OCI-M1 (cell line): ENCODE measurements at places on chromosomes 11 and 22.

GRCh38 chr11:69101115-69101791, 52.5 kb downstream of the TPCN2 start:
- DNase-seq, result peak; percentile 94

- DNase-seq, result no peak
Measured at GRCh38 chr11:33461369-33462125, 204.4 kb downstream of the HIPK3 start.

- no peak for DNase-seq
Measured at GRCh38 chr11:74135127-74135840, 35.5 kb downstream of the C2CD3 start.

DNA sequence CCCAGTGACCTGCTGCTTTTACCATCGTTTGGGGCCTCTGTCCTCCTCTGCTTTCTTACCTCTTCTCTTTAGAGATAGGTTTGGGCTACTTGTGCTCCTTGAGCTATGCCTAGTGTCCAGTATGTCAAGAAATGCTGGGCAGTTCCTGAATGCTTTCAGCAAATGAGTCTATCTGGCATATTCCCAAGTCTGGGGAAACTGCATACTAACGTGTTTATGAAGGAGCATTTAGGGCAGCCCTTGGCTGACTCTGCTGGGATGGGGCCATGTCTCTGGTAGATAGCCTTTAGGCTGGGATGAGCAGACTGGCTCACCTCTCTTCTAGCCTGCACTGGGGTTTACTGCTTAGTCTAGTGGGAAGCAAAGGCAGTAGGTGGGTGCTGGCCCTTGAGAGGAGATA, 43.7 kb upstream of the SUSD2 start:
- no peak for DNase-seq

GRCh38 chr11:95072948-95073347, 6.2 kb downstream of the SRSF8 start:
- no peak for DNase-seq

DNA sequence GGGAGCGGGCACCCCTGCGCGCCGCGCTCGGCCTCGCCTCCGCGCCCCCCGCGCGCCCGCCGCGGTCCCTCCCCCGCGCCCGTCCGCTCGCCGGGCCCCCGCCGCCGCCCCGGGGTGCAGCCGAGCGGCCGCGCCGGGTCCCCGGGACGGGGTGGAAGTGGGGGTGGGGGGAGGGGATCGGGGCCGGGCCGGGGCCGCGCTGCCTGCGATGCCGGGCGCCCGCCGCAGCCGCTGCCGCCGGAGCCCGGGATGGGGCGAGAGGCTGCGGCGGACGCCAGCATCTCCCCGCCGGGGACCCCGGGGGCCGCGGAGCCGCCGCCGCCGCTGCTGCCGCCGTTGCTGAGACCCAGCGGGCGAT, 365 bp downstream of the MGAT3 start:
- DNase-seq, result no peak

DNA sequence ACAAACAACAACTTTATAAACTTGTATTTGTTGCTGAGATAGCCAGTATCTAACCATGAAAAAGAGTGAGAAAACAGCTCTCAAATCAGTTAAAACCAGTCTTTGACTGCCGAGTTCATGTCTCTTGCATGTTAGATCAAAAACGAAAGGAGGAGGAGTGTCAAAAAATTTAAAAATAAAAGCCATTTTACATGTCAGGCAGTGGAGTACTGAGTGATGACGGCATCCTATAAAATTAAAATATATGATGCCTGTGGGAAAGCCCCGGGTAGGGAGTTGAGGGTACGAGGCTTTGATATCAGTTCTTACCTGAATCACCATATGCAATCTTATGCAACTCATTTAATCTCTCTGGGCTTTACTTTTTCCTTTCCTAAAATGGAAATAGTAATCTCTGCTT, 117.3 kb downstream of the ETS1 start:
- DNase-seq, result no peak

DNA sequence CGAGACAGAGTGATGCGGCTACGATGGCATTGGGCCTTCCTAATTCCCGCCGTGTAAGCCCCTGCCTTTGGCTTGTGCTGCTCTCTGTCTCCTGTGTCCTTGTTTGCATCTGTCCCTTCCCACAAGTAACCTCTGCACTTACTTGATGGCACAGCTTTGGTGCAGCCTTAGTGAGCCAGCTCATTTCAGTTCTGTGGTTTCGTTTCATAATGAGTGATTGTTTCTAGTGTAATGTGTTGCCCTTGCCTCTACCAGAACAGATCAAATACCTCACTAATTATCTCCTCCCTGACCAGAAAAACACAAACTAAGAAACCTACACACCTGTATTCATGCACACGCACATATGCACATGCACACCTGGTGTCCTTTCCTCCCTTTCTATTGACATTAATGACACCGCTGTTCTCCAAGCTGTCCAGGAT, 58.8 kb downstream of the GRK3 start:
- DNase-seq, result no peak

- DNase-seq, result no peak
Measured at GRCh38 chr11:116976941-116977570, 121.2 kb downstream of the SIK3 start.

GRCh38 chr11:106031202-106031810, 9.3 kb upstream of the MSANTD4 start:
- no peak for DNase-seq

GRCh38 chr11:74195828-74196227, 24.7 kb downstream of the PPME1 start:
- no peak for DNase-seq

GRCh38 chr22:48432781-48433518, 1394.7 kb downstream of the BRD1 start:
- no peak for DNase-seq

GRCh38 chr11:128246364-128246801, 341.0 kb downstream of the ETS1 start:
- no peak for DNase-seq

DNA sequence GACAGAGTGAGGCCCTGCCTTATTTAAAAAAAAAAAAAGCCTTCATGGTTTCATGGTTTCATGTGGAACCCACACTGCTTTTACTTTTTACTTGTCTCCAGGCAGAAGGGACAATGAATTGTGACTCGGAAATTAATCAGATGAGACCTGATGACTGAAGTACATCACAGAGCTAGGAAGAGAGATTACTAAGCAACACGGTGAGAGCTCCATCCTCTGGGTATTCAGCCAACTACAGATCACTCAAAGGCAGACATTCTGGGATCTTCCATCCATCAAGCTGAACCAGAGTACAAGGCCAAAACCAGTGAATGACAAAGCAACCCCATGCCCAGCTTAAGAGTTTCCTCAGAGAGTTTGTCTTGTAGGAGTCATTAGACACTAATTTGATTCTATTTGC, 433.2 kb downstream of the SOX6 start:
- peak; percentile 10 for DNase-seq

DNA sequence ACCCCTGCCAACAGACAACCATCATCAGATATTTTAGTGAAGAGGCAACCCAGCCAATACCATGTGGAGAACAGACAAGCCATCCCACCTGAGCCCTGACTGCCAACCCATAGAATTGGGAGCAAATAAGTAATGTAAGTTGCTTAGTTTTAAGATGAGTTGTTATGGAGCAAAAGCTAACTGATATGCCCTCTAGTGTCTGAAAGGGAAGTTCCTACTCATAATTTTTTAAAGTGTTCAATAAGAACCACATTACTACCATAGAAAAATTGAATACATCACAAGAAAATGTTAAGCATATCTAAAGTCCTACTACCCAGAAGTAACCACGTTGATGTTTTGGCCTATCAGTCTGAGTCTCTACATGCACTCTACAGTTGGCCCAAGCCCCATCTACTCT, 50.8 kb upstream of the SLC36A4 start:
- peak; percentile 19 for DNase-seq

GRCh38 chr11:23022854-23023253, 162.6 kb upstream of the CCDC179 start:
- DNase-seq, result no peak

DNA sequence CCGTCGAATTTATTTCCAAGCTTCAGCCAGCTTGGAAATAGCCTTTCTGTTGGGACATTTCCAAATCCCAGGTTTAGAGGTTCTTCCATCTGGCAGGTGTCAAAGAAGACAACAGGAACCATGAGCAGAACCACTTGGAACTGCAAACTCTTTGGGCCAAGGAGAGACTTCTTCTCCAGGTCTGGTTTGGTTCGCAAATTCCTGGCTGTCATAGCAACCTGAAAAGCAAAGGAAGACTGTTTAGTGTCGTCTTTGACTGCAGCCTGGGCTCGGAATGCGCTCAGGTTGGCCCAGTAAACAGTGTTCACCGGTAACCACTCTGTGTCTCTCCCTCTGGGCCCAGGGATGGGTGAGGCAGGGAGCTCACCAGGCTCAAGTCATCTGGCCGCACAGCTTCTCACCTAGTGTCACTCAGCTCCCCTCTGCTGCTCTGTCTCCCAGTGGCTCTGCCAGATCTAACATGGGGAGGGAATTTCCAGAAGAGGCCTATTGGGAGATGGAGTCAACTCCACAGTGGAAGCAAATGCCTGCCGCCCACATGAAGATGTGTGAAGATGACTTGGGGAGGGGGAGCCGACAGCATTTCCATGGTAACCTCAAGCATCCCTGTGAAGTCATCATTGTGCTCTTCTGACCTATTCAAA, 11.9 kb upstream of the CLMP start:
- DNase-seq, result no peak

DNA sequence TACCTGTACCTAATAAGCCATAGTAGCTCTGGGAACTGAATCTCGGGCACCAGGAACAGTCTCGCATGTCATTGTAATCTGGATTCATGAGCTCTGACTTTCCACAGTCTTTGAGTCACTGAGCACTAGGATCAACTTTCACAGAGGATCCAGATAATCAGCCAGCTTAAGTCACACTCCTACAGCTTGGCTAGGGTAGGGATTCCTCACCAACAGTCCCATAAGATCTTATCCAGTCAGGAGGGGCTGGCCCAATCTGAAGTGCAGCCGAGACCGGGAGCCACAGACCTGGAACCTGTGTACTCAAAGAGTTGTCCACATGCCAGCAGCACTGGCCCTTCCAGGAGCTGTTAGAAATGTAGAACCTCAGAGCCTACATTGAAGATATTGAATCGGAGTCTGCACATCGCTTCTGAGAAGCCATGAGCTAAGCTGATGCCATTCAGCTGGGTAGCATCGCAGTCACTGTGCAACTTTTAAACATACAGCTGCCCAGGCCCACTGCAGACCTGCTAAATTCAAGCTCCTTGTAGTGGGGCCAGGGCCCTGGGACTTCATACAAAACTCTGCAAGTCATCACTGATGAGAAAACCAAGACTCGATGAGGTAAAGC, 538.8 kb upstream of the B3GAT1 start:
- DNase-seq, result no peak

DNA sequence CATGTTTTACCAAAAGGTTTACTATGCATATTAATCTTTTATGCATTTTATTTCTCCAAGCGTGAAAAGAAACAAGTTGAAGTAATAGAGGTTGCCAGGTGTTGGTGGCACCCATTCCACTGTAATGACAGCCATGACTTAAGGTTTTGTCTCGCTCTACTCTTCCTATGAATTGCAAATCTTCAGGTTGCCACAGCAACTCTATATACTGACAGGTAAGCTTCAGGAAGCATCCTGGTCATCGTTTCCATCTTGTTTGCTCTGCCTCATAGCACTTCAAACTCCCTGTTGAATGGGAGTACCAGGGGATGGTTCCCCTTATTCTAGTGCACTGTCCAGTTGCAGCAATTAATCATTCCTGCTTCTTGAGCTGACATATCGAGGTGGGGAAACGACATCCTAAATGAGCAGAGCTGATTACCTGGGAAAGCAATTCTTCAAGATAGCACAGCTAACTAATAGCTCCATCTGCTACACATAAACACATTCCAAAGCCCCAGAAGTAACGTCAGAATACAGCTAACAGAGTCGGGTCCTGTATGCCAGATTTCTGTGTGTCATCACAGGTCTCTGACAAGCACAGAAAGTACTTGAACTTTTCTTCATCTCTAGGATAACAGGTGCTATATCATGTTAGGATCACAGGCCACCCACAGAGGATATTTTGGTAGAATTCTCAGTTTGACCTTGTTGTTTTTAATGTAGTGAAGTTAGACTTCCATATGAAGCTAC, 80.3 kb downstream of the CADM1 start:
- DNase-seq, result no peak

DNA sequence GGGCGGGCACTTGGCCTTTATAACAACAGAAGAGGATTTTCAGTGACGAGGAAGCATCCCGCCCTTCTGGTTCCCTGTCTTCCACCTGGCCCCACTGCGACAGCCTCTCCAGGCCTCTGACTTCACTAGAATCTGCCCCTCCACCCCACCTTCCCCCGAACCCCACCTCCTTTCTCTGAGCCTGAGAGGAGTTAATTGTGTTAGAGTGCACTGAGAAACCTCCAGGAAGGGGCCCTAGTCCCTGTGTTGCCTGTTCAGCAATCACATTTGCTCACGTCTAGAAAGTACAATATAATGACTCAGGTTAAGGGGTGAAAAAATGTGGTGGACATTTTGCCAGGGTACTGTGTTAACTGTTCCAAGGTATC, 38.8 kb downstream of the PTPRJ start:
- DNase-seq, result no peak

- DNase-seq, result no peak
Measured at GRCh38 chr22:49400941-49401598, 426.6 kb downstream of the BRD1 start.

DNA sequence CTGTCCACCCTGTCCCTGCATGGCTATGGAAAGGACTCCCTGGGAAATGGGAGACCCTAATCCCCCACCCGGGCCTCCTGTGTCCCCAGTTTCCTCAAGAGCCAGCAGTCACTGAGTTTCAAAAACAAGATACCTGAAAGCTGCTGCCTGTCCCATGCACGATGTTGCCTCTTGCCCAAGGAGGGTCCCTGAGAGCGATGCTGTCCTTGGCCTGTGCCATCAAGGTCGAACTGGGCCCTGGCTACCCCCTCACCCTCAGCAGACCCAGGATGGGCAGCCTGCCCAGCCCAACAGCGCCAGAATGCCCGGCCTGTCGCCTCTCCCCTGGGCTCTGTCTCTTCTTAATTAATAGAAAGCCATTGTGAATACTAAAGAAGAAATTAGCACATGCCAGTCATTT, 104.5 kb upstream of the LMO1 start:
- no peak for DNase-seq

GRCh38 chr11:64879244-64879900, 951 bp upstream of the EHD1 start:
- peak; percentile 61 for DNase-seq

DNA sequence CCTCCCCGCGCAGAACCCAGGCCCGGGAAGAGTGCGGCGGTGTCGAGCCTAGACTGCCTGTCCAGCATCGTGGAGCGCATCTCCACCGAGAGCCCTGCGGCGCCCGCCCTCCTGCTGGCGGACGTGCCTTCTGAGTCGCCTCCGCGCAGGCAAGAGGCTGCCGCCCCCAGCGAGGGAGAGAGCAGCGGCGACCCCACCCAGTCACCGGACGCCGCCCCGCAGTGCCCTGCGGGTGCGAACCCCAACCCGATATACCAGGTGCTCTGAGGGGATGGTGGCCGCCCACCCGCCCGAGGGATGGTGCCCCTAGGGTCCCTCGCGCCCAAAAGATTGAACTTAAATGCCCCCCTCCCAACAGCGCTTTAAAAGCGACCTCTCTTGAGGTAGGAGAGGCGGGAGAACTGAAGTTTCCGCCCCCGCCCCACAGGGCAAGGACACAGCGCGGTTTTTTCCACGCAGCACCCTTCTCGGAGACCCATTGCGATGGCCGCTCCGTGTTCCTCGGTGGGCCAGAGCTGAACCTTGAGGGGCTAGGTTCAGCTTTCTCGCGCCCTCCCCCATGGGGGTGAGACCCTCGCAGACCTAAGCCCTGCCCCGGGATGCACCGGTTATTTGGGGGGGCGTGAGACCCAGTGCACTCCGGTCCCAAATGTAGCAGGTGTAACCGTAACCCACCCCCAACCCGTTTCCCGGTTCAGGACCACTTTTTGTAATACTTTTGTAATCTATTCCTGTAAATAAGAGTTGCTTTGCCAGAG, 2.0 kb downstream of the MYOD1 start:
- no peak for DNase-seq
